ENCODE measurements at places on chromosomes 2 and 18. TPM values are rescaled to one million over a fixed set of nuclear protein-coding genes. Genes with fewer than 3 reads are reported as not detected.

Gene PLGLB2
- 293 TPM for total RNA-seq

Gene NEU2
- not detected for total RNA-seq

Gene DYSF
- 40.0 TPM for total RNA-seq

Gene OXER1
- 5.3 TPM for total RNA-seq

Gene MARCO
- total RNA-seq = 10.0 TPM

Gene CYRIA
- 1.6 TPM for total RNA-seq

DNA sequence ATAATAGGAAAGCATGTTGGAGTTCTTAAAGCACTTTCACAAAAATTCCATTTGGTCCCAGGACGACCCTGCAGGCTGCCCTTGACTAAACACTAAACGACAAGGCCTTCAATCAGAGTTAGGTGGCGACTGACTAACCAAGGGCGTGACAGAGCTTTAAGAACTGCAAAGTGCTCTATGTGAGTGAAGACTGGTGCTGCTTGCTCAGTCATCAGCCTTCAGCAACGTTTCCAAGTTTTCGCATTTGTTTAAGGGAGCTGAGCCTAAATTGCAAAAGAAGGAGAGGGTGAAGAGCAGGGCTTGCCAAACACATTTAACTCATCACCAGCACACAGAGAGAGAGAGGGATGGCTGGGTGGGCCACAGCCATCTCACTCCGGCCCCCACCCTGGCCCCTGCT, 204.7 kb upstream of the PID1 start:
- H3K4me3 ChIP-seq = no peak overlapping the region
- H3K4me1 ChIP-seq = no peaks in the 10 kb centered on the region
- no peak overlapping the region for H3K27ac ChIP-seq
- no peaks in the 10 kb centered on the region for H3K36me3 ChIP-seq
- DNase-seq = no peak

GRCh38 chr2:200189964-200190363, 116.5 kb upstream of the SPATS2L start:
- no peak for DNase-seq
- H3K27me3 ChIP-seq = no peaks in the 10 kb centered on the region

- no peak overlapping the region for H3K27ac ChIP-seq
- DNase-seq = no peak
- H3K36me3 ChIP-seq = no peaks in the 10 kb centered on the region
- no peak overlapping the region for H3K4me3 ChIP-seq
- H3K4me1 ChIP-seq = no peaks in the 10 kb centered on the region
Measured at GRCh38 chr2:194176134-194176533, 1480.9 kb upstream of the SLC39A10 start.

GRCh38 chr18:10771053-10771709, 245.4 kb downstream of the NAPG start:
- H3K4me3 ChIP-seq = no peak overlapping the region
- H3K36me3 ChIP-seq = no peaks in the 10 kb centered on the region
- H3K27ac ChIP-seq = no peak overlapping the region
- no peaks in the 10 kb centered on the region for H3K27me3 ChIP-seq

- no peak overlapping the region for H3K27ac ChIP-seq
- no peaks in the 10 kb centered on the region for H3K36me3 ChIP-seq
- H3K4me3 ChIP-seq = no peak overlapping the region
- no peaks in the 10 kb centered on the region for H3K27me3 ChIP-seq
- no peaks in the 10 kb centered on the region for H3K4me1 ChIP-seq
- no peak for DNase-seq
Measured at GRCh38 chr2:74944987-74945787, 13.3 kb upstream of the POLE4 start.

DNA sequence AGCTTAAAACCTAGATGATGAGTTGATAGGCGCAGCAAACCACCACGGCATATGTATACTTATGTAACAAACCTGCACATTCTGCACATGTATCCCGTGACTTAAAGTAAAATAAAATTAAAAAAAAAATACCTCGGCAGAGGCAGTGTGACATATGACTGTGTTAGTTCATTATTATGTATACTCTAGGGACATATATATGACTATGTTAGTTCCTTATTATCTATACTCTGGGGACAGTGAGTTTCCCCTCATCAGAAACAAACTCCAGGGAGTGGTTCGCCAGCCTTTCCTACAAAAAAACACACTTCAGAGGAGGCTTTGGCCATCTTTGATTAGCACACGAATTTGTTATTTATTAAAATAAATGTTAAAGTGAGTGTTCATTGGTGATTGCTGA, 209.5 kb downstream of the PIEZO2 start:
- H3K4me3 ChIP-seq = no peak overlapping the region
- DNase-seq = no peak
- H3K27me3 ChIP-seq = no peaks in the 10 kb centered on the region
- no peaks in the 10 kb centered on the region for H3K4me1 ChIP-seq
- no peaks in the 10 kb centered on the region for H3K36me3 ChIP-seq

- no peaks in the 10 kb centered on the region for H3K36me3 ChIP-seq
- no peaks in the 10 kb centered on the region for H3K4me1 ChIP-seq
- H3K27ac ChIP-seq = no peak overlapping the region
- H3K4me3 ChIP-seq = no peak overlapping the region
- DNase-seq = no peak
Measured at GRCh38 chr18:45107425-45107824, 426.7 kb downstream of the SETBP1 start.

Measured in right lobe of liver (tissue), 6 donors.